ENCODE measurements at places on chromosomes 16 and 17.

GRCh38 chr17:7396147-7396546, 1.8 kb upstream of the PLSCR3 start:
- no peak for DNase-seq

DNA sequence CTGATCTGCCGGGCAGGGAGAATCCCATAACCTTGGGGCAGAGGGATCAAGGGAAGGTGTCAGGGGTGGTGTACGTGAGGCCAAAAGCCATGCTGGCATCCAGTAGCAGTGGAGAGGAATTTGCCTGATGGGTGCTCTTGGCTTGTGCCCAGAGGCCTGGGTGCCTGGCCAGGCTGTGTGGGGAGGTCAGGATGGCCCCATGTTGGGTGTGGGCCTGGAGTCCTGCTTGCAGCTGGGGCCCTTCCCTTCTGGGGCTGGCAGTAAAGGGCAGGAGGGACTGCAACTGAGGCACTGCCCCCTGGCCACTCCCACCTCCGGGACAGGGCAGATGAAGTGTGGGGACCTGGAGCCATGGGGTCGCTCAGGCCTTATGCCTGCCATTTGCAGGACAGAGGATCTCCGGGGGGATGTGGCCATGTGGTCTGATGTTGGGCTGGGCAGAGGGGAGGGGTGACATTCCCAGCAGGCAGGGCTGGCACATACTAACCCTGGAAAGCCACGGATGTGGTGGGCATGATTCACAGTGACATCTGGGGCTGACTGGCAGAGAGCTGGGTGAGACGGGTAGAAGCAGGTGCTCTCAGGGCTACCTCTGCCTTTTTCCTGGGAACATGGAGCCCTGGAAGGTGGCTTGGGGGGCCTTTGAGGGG, 3.5 kb downstream of the FMNL1 start:
- peak; percentile 91 for DNase-seq

DNA sequence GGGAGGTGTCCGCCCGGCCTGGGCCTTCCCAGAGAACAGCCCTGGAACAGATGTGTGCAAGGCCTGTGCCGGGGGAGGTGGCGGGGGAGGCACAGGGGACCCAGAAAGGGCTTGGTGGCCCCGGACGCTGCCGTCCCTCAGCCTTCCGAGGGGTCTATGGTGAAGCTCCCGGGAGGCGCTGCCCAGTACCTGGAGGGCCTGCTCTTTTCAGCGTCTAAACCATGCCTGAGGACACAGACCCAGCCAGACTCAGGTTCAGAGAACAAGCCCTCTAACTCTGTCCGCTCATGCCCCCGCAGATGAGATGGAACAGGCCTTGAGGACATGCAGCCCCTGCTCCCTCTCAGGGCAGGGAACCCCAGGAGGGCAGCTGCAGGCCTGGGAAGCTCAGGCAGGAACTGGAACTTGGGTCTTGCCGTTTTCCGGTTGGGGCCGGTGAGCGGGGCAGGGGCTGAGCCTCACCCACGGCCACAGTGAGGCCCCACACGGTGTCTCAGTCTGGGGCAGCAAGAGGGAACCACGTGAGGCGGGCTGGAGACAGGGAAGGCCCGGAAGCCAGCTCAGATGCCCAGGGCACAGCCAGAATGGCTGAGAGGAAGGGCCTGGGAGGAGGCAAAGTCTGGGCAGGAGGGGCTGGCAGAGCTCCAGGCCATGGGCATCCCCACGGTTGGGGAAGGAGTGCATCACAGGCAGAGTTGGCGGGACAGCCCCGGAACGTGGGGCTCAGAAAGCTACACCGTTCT, 12.5 kb downstream of the SLC16A3 start:
- peak; percentile 74 for DNase-seq

- DNase-seq: no peak
Observed at GRCh38 chr16:76162046-76162445, 115.2 kb upstream of the CNTNAP4 start.

- no peak for DNase-seq
Observed at GRCh38 chr16:30912794-30913412, 10.5 kb upstream of the FBXL19 start.

- no peak for DNase-seq
Observed at GRCh38 chr17:50258647-50259476, 15.4 kb upstream of the TMEM92 start.

GRCh38 chr17:73215447-73215846, 22.6 kb downstream of the COG1 start:
- DNase-seq: peak; percentile 58

- DNase-seq: peak; percentile 80
Observed at GRCh38 chr17:74923538-74924249, 379 bp upstream of the OTOP2 start.

DNA sequence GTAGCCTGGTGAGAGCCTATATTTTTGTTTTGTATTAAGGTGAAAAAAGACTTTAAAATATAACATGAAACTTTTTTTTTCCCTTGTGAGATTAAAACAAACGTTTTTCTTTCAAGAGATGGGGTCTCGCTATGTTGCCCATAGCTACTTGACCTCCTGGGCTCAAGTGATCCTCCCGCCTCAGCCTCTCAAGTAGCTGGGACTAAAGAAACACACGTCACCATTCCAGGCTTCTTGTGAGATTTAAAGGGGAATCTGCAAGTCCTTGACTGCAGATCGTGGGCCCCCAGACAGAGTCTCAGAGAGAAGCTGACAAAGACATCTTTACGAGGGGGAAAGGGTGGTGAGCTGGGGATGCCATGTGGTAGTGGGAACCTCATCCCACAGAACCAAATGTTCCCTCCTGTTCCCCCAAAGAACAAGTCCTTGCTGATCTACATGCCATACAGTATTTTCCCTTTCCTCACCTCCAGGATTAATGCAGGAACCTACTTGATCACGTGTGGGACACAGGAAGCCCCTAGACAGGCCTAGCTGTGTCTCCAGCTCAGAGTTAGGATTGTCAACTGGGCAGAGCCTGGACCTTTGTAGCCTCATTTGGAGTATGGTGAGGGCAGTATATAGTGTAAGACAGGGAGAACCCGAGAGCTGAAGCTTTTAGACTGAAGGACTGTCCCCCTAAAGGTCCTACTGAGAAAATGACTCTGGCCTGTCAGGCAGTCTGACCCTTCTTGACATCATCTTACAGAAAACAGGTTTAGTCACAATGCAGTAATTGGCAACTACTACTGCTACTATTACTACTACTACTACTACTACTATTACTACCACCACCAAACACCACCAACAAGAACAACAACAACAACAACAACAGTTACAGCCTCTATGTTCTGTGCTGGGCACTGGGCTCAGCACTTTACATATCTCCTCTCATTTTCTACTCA, 4.1 kb downstream of the MAP3K14 start:
- peak; percentile 54 for DNase-seq

GRCh38 chr17:51354936-51355335, 94.6 kb downstream of the UTP18 start:
- DNase-seq: no peak

- DNase-seq: no peak
Observed at GRCh38 chr17:8799570-8800212, 526 bp upstream of the MFSD6L start.

DNA sequence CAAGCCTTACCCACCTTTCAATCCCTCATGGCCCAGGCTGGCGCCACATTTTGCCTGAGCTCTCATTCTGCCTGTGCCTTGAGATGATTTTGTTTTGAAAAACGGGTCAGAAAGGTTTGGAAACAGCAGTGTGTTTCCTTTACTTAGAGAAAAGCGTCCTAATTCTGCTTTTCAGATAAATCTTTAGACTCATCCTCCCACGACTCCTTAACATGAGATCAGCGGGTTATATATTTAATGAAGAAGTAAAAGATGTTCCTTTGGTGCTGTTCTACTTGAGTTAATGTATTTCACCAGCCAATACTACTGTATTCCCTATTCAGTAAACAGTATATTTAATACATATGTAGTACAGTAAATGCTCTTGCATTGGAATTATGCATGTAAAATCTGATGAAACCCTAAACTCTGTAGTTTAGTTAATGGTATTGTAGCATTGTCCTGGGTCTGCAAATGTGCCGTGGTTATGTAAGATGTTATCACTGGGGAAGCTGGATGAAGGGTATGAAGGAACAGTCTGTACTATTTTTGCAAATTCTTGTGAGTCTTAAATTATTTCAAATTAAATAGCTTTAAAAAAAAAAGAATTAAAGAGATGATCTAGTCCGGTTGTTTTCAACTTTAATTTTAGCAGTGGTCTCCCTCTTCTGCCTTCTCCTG, 199.4 kb upstream of the CACNG5 start:
- no peak for DNase-seq

- no peak for DNase-seq
Observed at GRCh38 chr16:12775656-12776236, 27.9 kb downstream of the CPPED1 start.

DNA sequence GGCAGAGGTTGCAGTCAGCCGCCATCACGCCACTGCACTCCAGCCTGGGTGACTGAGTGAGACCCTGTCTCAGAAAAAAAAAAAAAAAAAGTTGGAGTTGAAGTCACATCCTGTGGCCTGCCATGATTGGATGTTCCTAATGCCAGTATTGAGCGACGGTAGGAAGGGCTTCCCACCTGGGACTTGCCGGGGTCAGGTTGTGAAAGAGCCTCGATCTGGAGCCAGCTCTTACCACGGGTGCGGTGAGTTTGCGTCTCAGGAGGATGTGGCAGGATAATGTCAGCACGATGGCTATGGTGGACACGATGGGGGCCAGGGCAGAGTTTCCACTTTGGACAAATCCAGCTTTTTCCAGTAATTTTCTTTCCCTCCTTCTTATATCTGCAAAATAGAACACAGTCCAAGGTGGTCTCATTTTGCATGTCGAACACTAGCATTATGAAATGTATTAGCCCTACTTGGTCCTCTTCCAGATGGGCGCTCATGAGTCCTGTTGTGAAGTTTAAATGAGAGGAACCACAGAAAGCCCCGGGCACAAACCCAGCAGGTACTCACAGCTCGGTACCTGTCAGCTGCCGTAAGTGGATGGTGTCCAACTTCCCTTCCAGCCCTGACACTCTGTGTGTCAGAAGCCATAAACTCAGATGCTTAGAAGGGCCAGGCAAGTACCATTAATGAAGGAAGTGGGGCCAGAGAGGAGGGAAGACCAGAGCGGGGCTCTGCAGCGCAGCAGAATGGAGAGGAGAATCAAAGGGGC, 22.2 kb downstream of the ABCC12 start:
- DNase-seq: no peak

- no peak for DNase-seq
Observed at GRCh38 chr17:33225509-33225908, 67.6 kb downstream of the ASIC2 start.
